Stimulated activated CD8-positive, alpha-beta memory T cell treated with anti-CD3 and anti-CD28 coated beads, Interleukin-2, amount 100 ng/mL, for 48 hours (primary cell): ENCODE measurements at places on chromosomes 7 and 10.
A peak's percentile ranks its signal among the peaks of the same experiment; 100 is the strongest.

DNA sequence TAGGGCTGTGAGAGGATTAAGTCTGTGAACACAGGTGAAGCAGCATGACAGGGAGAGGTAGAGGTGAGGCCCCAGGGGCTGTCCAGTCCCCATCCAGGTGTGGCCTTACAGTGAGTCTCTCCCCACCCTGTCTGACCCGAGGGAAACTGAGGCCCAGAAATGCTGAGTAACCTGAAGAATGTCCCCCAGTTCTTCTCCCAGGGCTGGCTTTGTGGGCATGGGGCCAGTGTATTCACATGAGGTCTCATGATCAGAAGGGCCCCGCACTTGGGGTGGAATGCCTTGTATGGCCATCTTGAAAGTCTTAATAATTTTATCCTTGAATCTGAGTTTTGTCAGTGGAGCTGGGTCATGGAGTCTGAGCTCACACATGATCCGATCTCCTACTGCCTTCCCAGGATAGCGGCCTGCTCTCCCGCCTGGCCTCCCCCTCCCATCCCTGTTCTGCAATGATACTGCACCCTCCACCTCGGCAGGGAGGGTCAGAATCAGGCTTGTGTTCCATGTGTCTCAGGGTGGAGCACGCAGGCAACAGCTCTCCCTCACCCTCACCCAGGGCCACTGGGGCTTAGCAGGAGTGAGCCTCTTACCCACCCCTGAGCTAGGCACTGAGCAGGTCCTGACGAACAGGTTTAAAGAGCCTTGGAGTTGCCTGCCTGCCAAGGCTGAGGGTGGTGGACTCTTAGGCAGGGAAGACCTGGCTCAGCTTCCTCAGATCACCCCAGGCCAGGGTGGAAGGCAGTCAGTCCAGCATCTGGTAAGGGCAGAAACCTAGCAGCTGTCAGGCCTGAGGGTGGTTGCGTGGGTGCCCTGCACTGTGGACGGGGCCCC is 41.4 kb upstream of the NPFFR1 start:
- no peak for DNase-seq

DNA sequence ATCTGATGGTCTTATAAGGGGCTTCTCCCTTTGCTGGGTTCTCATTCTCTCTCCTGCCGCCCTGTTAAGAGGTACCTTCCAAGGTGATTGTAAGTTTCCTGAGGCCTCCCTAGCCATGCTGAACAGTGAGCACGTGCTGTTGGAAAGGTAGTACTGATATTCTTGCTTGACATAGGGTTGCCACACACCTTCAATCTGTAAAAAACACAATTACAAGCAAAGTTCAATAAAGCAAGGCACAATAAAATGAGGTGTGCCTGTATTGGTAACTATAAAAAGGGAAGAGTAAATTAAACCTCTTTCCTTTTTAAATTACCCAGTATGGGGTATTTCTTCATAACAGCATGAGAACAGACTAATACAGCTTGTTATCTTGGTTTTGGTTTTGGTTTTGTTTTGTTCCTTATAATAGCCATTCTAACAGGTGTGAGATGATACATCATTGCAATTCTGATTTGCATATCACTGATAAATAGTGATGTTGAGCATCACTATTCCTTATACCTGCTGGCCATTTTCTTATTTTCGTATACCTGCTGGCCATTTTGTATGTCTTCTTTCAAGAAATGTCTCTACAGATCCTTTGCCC is 164.9 kb upstream of the TRIM24 start:
- DNase-seq, result no peak

DNA sequence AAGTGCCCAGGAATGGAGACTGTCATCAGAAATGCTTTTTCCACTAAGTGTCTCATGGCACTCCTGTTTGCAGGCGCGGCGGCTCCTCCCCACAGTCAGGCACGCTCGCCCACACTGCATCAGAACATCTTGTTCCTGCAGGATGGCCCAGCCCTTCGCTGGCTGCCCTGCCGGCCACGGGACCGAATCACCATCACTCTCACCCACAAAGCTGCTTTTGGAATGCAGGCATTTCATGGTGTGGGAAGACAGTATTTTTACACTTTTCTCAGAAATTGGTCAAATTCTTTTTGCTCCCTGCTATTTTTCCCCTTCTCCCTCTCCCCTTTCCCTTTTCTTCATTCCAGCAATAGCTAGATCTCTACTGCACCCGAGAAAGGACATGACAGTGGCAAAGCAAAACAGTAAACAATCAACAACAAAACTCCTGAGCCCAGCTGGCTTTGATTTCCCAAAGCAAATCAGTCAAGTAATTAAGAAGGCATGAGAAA is 176.1 kb upstream of the TNS3 start:
- DNase-seq, result no peak

DNA sequence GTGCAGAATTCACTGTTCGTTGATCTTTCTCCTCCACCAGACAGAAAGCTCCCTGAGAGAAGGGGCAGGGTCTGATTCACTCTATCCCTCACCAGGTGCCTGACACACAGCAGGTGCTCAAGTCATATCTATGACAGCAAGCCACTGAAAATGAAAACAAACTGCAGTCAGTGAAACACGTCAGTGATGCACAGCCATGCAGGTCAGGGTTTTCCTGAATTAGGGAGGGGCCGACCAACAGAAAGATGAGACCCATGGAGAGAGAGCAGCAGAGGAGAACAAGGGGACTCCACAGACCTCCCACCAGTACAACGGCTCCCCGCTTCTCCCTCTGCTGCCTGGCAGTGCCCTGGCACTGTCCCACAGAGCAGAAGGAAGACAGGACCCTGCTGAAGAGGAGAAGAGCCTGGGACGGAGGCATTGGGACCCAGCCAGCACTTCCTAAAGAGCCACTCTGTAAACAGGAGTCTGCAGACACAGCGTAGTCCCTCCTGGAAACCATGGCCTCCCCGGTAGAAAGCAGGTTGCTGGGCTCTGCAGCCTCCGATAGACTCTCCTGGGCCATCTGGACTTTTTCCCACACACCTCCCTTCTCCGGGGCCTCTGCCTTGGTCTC is 50.3 kb downstream of the FAM53B start:
- no peak for DNase-seq

DNA sequence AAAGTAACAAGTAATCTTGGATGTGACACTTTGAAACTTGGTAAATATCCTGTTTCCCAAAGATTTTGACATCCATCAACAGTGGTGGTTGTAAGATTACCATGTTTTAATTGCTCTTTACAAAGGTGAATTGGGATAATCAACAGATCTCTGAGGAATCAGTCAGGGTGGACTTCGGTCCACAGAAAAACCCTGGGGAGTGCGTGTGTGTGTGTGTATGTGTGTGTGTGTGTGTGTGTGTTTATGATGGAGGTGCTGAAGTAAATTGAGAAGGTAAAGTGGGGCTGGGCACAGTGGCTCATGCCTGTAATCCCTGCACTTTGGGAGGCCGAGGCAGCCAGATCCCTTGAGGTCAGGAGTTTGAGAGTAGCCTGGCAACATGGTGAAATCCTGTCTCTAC is 12.0 kb upstream of the AUTS2 start:
- DNase-seq, result no peak

DNA sequence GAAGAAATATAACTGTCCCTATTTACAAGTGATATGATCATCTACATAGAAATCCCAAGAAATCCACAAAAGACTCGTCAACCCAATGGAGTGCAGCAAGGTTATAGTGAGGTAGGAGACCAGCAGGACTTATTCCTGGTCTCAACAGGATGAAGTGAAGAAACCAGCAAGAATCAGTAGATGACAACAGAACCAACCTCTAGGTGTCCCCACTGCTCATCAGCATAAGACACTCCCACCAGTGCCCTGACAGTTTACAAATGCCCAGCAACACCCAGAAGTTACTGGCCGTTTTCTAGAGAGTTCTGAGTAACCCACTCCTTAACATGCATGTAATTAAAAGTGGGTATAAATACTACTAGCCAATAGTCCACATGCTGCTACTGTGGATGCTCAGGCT is 470.5 kb upstream of the LRRTM3 start:
- DNase-seq, result no peak

DNA sequence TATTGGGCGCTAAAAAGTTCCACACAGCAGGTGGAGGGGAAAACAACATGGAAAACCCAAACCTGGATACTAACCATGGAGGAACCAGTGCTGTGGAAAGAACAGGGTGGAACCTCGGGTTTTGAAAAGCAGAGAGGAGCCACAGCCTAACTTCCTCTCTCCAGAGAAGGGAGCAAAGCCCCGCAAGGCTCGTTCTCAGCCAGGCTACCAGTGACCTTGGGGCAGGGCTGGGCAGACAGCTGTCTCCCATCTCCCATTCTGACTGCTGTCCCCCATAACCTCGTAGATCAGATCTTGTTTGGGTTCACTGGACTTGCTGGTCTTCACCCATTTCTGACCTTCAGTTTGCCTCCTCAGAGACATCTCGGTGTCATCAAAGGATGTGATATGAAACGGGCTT is 47.5 kb upstream of the FGFR2 start:
- no peak for DNase-seq

DNA sequence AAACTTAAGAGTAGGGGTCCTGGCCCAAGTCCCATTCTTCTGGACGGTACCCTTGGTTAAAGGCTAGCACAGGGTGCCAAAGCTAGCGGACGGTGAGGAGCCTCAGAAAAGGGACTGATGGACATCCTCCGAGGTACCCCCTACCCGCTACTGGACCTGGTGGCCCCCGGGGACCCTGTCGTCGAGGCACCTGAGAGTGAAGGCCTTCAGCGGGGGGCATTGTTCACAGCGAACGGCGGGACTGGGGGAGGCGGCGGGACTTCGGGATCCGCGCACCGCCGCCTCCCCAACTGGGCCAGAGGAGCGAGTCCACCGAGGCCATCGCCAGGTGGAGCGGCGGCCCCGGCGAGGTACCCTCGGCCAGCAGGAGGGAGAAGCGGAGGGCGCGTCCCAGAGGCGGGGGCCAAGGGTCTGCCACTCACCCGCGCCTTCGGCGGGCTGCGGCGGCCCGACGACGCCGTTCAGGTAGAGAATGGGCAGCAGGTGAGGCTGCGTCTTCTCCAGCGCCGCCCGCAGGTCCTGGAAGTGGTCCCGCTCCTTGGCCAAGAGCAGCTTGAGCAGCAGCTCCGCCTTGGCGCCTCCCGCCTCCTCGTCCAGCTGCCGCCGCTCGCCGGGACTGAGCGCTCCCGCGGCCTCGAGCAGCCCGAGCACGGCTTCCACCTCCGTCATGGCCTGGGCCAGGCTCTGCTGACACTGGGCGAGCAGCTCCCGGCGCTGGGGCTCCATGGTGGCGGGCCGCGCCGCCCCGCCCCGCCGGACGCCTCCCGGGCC is 575 bp downstream of the DLG5 start:
- DNase-seq, result peak; percentile 13

DNA sequence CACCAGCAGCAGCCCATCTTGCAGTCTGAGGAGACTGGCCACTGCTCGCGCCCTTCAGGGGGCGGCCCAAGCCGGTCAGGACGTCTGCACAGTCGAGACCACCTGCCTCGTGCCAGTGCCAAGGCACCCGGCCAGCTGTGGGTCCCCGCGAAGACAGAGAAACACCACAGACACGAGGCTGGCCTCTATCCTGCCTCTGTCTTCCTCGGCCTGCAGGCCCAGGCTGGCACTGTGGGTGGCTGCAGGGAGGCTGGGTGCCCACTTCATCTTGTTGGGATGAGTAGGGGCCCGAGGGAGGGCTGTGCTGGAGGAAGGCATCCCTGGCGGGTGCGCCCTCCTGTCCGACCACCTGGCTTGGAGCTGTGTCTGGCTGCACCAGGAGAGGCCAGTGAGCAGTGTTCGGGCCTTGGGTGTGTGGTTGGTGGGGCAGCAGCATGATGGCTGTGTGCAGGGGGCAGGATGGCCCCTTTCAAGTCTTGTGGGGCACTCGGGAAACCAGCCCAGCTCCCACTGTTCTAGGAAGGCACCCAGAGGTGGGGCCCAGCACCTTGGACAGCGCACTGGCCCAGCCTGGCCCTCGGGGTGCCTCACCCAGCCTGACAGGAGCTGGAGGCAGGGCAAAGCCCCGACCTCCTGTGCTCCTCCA is 7.3 kb downstream of the DPYSL4 start:
- no peak for DNase-seq

DNA sequence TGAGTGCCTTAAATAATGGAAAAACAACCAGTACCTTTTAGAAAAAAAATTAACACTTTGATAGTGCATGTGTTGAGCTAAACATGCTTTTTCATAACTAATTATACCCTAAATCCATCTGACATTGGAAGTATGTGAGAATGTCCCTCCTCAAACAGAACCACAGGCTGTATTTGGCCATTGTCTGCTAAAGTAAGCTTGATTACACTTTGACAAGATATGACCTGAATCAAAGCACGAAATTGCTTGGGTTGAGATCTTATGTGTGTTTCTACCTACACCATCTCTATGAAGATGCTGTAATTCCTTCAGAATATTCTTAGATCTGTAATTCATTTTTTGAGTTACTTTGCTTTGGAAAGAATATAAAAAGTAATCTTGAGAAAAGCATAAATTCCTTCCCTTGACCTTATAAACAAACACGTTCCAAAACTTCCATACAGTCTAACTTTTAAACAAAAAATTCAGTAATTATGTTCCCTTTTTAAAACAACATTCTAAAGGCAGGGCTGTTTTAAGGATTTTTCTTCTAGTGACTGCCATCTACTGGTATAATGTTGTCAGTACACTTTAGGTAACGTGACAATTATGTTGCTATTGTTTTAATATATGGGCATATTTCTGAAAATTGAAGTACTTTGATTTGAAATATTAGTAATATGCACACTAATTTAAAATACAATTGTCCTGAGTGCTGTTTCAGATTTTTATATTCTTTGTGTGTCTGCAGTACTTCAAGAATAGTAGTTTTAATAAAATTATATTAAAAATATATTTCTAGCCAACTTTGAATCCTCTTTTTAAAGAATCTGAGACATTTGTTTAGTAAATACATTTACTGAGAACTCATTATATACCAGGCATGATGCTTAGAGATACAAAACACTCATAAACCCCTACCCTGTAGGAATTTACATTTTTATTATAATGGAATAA is 20.9 kb downstream of the CD36 start:
- DNase-seq, result no peak

GRCh38 chr10:91702620-91703019 is 69.7 kb upstream of the PPP1R3C start:
- no peak for DNase-seq

GRCh38 chr10:61285749-61286148 is 167.4 kb downstream of the TMEM26 start:
- DNase-seq, result no peak

DNA sequence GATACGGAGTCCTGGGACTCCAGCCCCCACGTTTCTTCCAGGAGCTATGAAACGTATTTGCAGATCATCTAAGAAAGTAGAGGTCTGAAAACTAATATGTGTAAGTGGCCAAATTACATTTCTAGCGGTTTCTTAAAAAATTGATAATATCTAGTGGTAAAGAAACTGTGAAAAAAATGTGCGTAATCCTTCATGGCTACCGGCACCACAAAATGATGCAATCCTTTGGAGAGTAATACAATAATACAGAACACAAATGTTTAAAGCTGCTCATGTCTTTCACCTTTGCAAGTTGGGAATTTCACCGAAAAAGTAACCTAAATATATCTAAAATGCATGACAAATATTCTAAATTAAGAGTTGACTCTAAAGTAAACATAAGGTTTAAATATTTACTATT is 742.1 kb downstream of the GRID1 start:
- no peak for DNase-seq

GRCh38 chr10:16950656-16951601 is 133.7 kb upstream of the RSU1 start:
- DNase-seq, result no peak

GRCh38 chr10:35502692-35503091 is 102.4 kb upstream of the GJD4 start:
- no peak for DNase-seq

GRCh38 chr7:46492466-46492865 is 571.4 kb upstream of the IGFBP3 start:
- DNase-seq, result no peak
